ENCODE measurements at places on chromosomes 4 and X. TPM values are rescaled to one million over a fixed set of nuclear protein-coding genes. Genes with fewer than 3 reads are reported as not detected.

- DNase-seq: no peak
Observed at GRCh38 chr4:113447061-113447460, 314.5 kb downstream of the CAMK2D start.

DNA sequence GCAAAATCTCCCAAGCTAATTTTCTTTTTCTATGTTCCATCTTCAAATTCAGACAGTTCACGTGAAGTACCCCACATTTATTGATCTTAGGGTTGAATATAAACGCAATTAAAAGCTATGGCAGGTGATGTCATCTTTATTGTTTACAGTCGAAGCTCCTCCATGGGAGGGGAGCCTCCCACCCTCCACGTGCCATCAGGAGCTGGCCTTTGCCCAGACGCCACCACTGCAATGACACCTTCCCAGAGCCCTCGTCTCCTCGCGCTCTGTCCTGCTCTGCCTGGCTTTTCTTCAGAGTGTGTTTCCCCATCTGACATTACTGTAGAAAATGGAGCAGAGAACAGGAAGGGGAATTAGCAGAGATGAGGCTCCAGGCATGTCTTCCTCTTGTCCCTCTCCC lies 18.8 kb upstream of the CYP4V2 start:
- no peak for DNase-seq

The MAOB gene
- polyA plus RNA-seq: 50.2 TPM

The MAP7D2 gene
- 4.4 TPM for polyA plus RNA-seq

Measured in renal pelvis (tissue), 12 donors.